ENCODE measurements at places on chromosomes 3 and 15. TPM values are rescaled to one million over a fixed set of nuclear protein-coding genes. Genes with fewer than 3 reads are reported as not detected.
A peak's percentile ranks its signal among the peaks of the same experiment; 100 is the strongest.

GRCh38 chr3:169772305-169772896, 795 bp upstream of the MYNN start:
- H3K4me3 ChIP-seq, result peak overlapping the region; percentile 94
- H3K4me1 ChIP-seq, result peaks cover 32% of the 10 kb centered on the region
- DNase-seq, result no peak
- H3K36me3 ChIP-seq, result peaks cover 15% of the 10 kb centered on the region
- peak overlapping the region; percentile 97 for H3K27ac ChIP-seq
- H3K27me3 ChIP-seq, result no peaks in the 10 kb centered on the region

DNA sequence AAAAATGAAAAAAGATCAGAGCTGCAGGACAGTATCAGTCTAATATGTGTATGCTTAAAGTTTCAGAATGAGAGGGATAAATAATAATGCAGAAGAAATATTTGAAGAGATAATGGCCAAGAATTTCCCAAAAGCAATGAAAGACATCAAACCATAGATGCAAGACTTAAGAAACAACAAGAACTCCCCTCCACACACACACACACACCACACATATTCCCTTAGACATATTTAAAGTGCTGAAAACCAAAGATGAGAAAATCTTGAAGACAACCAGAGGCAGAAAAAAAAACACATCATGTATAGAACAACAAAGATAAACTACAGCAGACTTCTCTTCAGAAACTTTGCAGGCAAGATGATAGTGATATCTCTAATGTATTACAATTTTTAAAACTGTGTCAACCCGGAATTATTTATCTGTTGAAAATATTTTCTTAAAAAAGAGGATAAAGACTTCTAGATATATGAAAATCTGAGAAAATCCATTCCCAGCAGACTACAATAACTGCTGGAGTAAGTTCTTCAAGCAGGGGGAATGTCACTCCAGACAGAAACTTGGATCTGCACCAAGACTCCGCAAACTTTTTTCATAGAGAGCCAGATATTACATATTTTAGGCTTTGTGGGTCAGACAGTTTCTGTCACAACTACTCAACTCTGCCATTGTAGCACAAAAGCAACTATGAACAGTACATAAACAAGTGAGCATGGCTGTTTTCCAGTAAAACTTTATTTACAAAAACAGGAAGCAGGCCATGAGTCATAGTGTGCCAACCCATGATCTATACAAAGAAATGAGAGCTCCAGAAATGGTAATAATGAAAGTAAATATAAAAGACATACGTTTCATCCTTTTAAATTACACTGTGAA, 223.4 kb upstream of the CGNL1 start:
- H3K27me3 ChIP-seq, result no peaks in the 10 kb centered on the region
- H3K36me3 ChIP-seq, result peaks cover 42% of the 10 kb centered on the region
- H3K27ac ChIP-seq, result peak overlapping the region; percentile 18
- no peak overlapping the region for H3K4me3 ChIP-seq
- H3K4me1 ChIP-seq, result peaks cover 16% of the 10 kb centered on the region
- DNase-seq, result peak; percentile 37

- DNase-seq, result no peak
- H3K4me3 ChIP-seq, result no peak overlapping the region
- H3K27ac ChIP-seq, result no peak overlapping the region
- peaks cover 6% of the 10 kb centered on the region for H3K4me1 ChIP-seq
- H3K27me3 ChIP-seq, result no peaks in the 10 kb centered on the region
Observed at GRCh38 chr3:42189736-42190135, 76.2 kb downstream of the CCK start.

Gene FGD5
- total RNA-seq, result not detected

Gene NFKBIZ
- total RNA-seq, result 79.3 TPM

Gene CNTN3
- not detected for total RNA-seq

Gene ST3GAL6
- not detected for total RNA-seq

Gene AADACL2
- total RNA-seq, result not detected

Gene TRAK1
- total RNA-seq, result 18.3 TPM
